ENCODE measurements at places on chromosomes 16 and 17.

GRCh38 chr16:12781777-12782176 is 21.9 kb downstream of the CPPED1 start:
- DNase-seq, result no peak

GRCh38 chr16:66383551-66383950 is 17.1 kb downstream of the CDH5 start:
- no peak for DNase-seq

GRCh38 chr17:44011876-44012275 is 2.9 kb downstream of the TMEM101 start:
- DNase-seq, result no peak

- DNase-seq, result no peak
These were observed 40.3 kb upstream of the IRX5 start for GRCh38 chr16:54890381-54890780.

- no peak for DNase-seq
These were observed 718 bp downstream of the NDUFAB1 start for GRCh38 chr16:23595246-23595950.
